ENCODE measurements at places on chromosomes 6 and 20.
A peak's percentile ranks its signal among the peaks of the same experiment; 100 is the strongest.

- no peak for DNase-seq
Observed at GRCh38 chr20:56957737-56958553, 308.5 kb downstream of the BMP7 start.

DNA sequence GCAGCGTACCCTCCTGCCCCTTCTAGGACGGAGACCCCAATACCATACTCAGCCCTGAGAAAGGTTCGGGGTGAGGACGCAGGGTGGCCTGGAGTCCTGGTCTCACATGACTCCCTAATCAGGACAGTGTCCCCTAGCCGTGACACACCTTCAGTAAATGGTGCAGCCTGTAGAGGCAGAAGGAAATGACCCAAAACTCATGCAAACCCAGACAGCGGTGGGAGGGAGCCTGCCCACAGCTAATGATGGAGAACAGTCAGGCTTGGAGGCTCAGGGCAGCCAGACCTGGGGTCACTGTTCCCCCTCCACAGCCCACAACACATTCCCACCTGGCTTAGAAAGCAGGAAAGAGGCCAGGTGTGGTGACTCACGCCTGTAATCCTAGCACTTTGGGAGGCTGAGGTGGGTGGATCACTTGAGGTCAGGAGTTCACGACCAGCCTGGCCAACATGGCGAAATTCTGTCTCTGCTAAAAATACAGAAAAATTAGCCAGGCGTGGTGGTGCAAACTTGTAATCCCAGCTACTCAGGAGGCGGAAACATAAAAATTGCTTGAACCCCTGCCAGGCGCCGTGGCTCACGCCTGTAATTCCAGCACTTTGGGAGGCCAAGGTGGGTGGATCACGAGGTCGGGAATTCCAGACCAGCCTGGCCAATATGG is 8.8 kb upstream of the HMGA1 start:
- no peak for DNase-seq

GRCh38 chr6:147506704-147507114 is 1.8 kb upstream of the SAMD5 start:
- DNase-seq: peak; percentile 75

DNA sequence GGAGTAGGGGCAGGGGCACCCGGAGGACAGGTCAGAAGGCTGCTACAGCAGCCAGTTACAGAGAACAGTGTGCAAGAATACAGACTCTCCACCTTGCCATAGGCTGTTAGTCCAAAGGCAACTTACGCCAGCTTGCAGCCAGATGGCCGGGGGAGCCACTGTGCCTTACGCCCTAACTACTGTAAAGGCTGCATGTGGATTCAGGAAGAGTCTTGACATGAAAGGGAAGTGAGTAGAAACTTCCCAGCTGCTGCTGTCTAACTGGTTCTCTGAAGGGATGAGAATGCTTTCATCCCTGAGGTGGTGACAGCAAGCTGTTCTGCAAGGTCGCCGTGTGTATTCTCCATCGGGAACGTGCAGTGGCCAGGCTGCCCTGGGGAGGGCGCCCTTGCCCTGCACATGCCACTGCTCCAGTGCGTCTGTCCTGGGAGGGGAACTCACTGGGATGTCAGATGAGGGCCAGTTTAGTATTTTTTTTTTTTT is 46.1 kb downstream of the LYRM4 start:
- peak; percentile 47 for DNase-seq

GRCh38 chr20:18663932-18664331 is 76.1 kb downstream of the DTD1 start:
- no peak for DNase-seq

DNA sequence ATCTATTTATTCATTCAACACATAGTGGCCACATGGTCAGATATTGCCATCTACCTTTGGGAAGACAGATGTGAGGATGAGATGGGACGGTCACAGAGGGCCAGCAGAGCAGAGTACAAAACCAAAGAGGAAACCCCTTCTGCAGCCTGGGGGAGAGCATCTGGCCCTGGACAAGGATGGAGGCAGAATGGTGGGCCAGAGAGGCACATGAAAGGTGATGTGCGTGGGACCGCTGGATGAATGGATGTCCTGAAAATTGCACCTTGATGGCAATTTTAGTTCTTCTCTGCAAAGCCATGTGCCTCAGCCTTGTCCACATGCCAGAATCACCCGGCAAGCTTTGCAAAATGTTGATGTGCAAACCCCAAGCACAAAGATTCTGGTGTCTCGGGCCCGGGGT is 77.4 kb upstream of the CD93 start:
- DNase-seq: no peak

DNA sequence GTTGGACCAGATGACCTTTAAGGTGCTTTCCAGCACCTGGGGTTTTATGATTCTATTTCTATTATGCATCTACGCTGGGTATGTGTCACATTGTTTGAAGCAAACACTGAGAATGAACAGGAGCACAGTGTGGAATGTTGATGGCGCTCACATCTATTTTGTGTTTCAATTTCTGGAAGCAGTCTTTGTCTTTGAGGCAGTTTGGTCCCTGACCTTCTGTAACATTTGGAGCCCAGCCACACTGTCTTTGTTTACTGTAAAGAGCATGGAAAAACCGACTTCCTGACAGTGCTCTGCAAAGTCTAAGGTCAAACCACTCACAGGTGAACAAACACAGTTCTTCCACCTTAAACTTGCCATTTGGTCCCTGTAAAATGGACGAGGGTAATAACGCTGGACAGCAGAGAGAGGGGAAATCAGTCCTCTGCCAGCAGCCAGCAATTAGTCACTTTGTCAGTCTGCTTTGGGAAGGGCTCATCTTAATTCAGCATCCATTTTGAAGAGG is 155.5 kb downstream of the PRL start:
- DNase-seq: no peak

GRCh38 chr6:118739696-118740353 is 88.4 kb upstream of the CEP85L start:
- no peak for DNase-seq

Measured in activated CD8-positive, alpha-beta T cell treated with anti-CD3 and anti-CD28 coated beads for 36 hours (primary cell).